Fibroblast of skin of scalp (primary cell): ENCODE measurements at places on chromosomes 1 and 21.
A peak's percentile ranks its signal among the peaks of the same experiment; 100 is the strongest.

DNA sequence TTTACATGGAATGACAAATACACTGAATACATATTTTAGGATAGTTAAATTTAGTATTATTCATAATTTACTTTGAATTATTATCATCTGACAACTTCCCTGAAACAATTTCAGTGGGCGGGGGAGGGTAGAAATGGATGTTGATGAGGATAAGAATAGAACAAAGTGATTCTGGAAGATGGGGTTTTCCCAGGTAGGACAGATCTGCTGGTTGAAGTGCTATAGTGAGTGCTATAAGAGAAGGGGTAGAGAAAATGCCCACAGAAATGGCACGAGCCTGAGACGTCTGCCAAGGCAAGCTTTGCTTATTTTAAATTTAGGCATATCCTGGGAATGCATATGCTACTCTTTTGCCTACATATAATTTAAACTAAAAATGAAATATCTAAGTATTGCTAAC, 3.2 kb downstream of the CFH start:
- no peak for DNase-seq

GRCh38 chr21:43975469-43976098, 36.5 kb upstream of the TRAPPC10 start:
- peak; percentile 47 for DNase-seq

DNA sequence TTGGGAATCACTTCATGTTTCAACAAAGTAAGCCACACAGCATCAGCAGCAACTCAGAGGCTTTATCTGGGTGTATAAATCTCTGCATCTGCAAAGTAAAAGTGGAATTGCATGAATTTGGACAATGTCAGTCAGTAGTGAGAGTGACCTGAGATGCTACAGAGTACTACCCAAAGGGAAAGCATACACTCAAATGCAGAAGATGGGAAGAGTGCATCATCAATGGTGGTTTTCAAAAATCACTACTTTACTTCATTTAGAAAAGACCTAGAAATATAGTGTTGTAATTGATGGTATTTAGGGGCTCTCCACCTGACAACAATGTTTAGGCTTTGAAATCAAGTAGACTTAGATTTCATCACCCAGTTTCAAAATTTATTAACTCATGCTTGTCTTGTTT, 24.5 kb upstream of the PKN2 start:
- DNase-seq, result no peak

GRCh38 chr1:8317647-8318381, at the start of gene SLC45A1:
SLC45A1 (plus strand) TSS chr1:8318114; CDS start chr1:8324330, 6,216 bp downstream.
- DNase-seq, result peak; percentile 65

GRCh38 chr1:23964235-23964668, 4.6 kb downstream of the PNRC2 start:
- no peak for DNase-seq
